ENCODE measurements at places on chromosomes 3 and 15.

DNA sequence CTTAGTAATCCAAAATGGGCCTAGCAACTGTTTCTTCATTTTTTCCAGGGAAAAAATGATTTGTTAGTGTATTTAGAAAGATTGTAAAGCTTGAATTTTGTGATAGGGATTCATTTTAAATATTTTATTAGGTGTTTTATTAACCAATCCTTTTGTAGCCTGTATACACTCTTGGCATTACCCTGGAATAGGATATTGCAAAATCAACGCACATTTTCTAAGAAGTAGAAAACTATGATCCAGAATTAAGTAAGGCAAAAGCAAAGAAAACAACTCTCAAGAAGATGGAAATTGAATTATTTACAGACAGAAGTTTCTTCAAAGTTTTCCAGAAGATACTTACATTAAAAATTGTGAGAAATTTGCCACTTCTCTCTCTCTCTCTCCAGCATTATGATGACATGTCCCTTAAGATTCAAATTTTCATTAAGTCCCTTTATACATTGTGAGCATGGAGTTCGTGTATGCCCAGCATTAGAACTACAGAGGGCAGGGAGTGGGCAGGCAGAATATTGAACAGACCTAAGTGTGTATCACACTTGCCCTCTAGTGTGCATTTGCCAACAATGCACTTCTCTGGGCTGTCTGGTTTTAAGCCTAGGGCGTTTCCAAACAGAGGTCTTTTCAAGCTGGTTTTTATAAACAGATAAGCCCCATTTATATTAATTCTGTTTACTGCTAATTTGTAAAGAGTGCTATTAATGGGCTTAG, 28.5 kb upstream of the CMSS1 start:
- DNase-seq = peak; percentile 88

- no peak for DNase-seq
These were observed 12.3 kb upstream of the CORO2B start for GRCh38 chr15:68566377-68566954.

- DNase-seq = no peak
These were observed 147.2 kb downstream of the SSR3 start for GRCh38 chr3:156407617-156408225.

- no peak for DNase-seq
These were observed 2.5 kb downstream of the SLC22A13 start for GRCh38 chr3:38268087-38268486.

DNA sequence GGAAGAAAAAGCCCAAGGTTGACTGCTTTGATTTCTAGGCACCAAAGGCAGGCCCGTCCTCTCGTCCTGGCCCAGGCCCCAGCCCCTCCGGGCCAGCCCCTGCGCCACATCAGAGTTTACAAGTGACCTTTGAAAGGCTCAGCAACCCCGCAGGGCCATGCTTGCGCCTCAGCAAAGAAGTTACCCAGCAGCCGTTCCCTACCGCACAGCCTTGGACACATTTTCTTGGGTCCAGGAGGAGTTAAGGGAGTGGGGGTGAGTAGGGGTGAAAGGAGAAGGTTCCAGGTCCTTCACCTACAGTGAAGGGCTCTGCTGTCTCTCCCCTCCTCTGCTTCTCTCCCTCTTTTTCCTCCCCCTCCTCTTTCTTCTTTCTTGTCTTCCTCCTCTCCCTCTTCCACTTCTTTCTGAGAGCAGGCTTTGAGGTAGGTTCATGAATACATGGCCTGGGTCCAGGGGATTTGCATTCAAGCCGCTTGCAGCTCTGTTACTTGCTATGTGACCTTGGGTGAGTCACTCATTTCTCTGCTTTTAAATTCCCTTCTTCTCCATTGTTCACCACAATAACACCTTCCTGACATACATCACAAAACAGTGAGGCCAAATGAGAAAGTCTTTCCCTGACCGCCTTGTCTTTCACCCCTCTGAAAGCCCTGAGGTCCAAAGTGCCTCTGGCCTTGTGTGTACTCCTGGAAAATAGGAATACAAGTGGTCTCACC, 223.3 kb upstream of the TPRG1 start:
- DNase-seq = peak; percentile 96

GRCh38 chr3:115550285-115550761, 73.0 kb upstream of the GAP43 start:
- peak; percentile 49 for DNase-seq

- DNase-seq = no peak
These were observed 116.8 kb upstream of the UBE2E2 start for GRCh38 chr3:23086331-23086730.

GRCh38 chr3:144457758-144458157, 486.1 kb downstream of the DIPK2A start:
- DNase-seq = no peak

DNA sequence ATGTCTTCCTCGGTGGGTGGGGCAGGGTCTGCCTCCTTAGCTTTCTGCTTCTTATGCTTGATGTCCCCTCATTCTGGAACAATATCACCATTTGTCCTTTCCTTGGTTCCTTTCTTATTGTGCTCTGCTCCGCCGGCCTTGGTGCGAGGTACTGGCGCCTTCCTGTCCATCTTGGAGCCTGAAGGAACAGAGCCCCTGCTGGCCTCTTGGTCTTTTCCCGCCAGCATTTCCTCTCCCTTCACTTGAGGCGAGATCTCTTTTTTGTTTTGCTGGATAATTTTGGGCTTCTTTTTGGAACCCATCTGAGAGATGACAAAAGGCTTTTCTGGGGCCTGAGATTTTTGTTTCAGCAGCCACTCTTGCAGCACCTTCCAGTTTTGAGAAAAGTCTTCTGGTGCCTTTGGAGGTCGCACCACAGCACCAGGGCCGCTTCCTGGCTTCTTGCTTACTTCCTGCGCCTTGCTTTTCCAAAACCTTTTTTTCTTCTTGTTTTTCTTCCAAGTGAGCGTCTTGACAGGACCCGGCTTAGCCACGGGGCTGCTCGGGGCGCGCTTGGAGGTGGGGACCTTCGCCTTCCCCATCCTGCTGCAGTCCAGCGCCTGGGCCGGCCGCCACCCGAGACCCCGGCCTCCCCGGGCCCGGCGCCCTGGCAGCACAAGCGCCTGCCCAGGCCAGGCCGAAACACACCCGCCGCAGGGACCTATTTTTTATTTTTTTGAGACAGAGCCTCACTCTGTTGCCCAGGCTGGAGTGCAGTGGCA, 127.1 kb downstream of the KLF13 start:
- DNase-seq = no peak

- no peak for DNase-seq
These were observed 140.8 kb downstream of the NR2E3 start for GRCh38 chr15:71951134-71951533.

DNA sequence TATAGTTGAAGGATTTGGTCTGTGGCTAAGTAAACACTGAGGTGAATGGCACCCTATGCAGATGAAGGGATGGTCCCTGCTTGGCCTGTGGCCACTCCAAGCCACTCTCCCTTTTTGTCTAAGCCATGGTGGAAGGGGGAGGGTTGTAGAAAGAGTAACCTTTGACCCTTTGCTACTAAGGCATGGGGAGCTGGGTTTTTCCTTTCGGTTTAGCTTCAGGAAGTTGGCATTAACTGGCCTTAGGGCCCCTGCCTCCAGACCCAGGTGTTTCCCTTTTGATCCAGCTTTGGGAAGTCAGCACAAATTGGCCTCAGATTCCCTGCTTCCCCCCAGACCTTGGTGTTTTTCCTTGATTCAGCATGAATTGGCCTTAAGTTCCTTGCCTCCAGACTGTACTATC, 49.5 kb downstream of the EFCAB12 start:
- DNase-seq = no peak

DNA sequence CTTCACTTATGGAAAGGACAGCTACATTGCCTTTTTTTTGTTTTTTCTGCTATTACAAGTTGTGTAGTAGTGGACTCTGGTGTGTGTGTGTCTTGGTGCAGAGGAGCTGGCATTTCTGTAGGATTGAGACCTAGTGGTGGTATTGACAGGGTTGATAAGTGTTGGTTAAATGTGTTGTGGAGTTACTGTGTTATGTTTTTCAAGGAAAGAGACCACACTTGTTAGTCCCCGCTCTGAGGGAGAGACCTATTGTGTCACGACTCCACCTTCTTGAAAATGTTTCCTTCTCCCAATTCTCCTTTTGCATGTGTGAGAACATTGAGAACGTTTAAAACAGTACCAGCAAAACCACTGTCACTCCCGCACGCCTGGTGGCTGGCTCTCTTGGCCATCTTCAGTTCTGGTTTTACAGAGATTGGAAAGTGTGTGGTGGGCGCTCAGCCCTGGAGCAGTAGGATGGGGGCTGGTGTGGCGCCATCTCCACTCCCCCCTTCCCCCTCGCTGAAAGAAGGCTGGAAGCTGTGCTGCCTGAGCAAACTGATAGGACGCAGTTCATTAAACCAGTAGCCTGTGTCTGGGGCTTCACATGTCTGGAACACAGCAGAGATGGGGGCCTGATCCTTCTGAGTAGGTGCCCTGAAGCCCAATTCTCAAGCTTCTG, 5.5 kb downstream of the KLF13 start:
- no peak for DNase-seq

GRCh38 chr3:13574798-13575451, 26.0 kb downstream of the FBLN2 start:
- peak; percentile 32 for DNase-seq

DNA sequence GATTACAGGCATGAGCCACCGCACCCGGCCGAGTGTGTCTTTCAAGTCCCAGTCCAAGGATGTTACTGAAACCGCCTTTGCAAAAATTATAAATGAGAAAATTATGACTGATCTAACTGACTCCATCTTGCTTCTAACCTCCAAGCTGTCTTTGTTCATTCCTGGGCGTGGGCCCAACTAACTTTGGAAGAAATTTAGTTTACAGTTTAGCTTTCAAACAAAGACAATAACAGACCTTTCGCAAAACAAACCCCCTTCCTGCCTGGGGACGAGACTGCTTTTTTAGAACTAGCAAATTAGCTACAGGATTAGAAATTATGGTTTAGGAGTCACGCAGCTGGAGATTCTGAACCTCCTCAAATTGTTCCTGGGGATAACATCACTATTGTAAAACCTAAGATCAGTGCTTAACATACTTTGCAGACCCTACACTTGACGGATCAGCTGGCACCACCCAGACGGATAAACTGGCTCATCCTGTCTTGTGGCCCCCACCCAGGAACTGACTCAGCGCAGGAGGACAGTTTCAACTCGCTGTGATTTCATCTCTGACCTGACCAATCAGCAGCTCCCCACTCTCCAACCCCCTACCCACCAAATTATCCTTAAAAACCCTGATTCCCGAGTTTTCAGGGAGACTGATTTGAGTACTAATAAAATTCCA, 23.8 kb downstream of the NANOGP8 start:
- no peak for DNase-seq

GRCh38 chr3:151998744-151999143, 125.3 kb downstream of the SUCNR1 start:
- DNase-seq = no peak

DNA sequence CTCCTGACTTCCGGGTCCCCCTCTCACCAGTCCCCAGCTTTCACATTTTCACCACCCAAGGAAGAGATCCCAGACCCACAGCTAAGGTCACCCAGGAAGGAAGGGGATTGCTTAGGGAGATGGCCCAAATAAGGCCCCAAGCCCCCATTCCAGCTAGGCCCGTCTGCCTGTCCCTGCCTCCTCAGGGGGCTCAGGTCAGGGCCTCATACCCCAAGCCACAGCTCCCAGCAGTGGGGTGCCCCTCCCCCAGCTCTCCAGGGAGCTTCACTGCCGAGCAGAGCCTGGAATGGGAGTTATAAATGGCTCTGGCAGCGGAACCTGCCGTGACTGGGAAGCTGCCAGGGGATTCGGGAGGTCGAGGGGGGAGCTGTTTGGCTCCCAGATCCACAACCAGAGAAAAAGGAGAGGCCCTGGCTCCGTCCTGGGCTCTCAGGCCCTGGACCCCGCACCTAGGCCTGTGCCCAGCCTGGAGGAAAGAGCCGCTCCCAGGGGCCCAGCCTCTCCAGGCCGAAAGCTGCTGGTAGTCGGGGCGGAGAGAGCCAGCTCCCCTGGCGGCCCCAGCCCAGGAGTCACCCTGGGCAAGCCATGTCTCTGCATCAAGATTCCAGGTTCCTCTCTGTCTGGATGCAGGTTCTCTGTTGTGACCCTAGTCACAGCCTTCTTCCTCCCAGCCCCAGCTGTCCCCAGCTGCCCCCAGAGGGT, 550 bp downstream of the CCDC9B start:
- peak; percentile 71 for DNase-seq

GRCh38 chr3:45366290-45366689, 22.1 kb upstream of the LARS2 start:
- no peak for DNase-seq

Measured in foreskin fibroblast (primary cell).